Brain (organoid and tissue), 16 donors: ENCODE measurements at places on chromosomes 5 and 9. TPM values are rescaled to one million over a fixed set of nuclear protein-coding genes. Genes with fewer than 3 reads are reported as not detected.

The TMED7 gene
- 14.8 TPM for polyA plus RNA-seq

The GABRA1 gene
- 9.2 TPM for polyA plus RNA-seq

The NUTM2G gene
- not detected for polyA plus RNA-seq

The SAXO1 gene
- polyA plus RNA-seq: not detected

The PKD2L2 gene
- polyA plus RNA-seq: not detected

The PLPP6 gene
- 6.8 TPM for polyA plus RNA-seq

The NTRK2 gene
- polyA plus RNA-seq: 58.8 TPM

The PRLR gene
- 0.07 TPM for polyA plus RNA-seq

The ZFP2 gene
- polyA plus RNA-seq: 0.95 TPM

The FIBCD1 gene
- polyA plus RNA-seq: 0.78 TPM

The TAF1L gene
- polyA plus RNA-seq: not detected

The SIT1 gene
- 2.0 TPM for polyA plus RNA-seq

DNA sequence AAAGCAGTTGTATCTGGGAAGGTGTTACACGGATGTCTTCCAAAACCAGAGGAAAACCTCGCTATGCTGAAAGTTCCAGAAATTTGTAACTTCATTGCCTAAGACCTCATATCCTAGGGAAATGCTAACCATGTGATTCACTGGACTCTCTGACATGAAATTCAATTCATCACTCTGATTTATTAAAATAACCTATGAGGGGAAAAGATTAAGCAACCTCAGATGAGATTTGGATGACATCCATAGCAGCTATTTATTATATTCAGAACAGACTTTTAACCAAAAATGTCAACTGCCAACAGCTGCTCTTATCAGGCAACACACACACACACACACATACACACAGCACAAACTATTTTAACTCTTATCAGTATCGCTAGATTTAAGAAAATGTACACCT lies 1006.4 kb upstream of the CTNND2 start:
- DNase-seq: no peak

- DNase-seq: no peak
These were observed 785.5 kb upstream of the EDIL3 start for GRCh38 chr5:85170183-85170582.

- peak; percentile 81 for DNase-seq
These were observed at the start of gene ANKS6 for GRCh38 chr9:98796364-98797101. TSS of gene ANKS6 (minus strand) at chr9:98796555. CDS start at chr9:98796491, 64 bp downstream.

- no peak for DNase-seq
These were observed 3.2 kb upstream of the ALDH1B1 start for GRCh38 chr9:38389313-38389712.

DNA sequence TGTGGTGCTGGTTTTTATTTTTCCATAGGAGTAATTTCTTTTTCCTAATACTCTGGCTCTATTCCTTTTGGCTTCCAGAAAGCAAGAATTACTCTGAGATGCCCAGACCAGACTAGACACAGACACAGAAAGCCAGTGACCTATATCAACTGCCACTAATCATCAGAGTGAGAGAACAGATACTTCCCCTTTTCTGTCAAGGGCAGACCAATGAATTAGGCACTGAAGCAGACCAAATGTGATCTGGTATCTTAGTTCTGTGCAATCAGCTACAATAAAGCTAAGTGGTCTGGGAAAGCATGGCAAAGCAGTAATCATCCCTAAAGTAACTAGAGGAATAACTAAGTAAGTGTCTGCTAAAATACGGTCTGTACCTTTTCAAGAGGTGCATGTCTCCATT lies 239.1 kb downstream of the ELAVL2 start:
- DNase-seq: no peak

GRCh38 chr5:93359296-93359959 lies 221.6 kb downstream of the NR2F1-AS1 start:
- peak; percentile 17 for DNase-seq

- no peak for DNase-seq
These were observed 94.9 kb upstream of the NR4A3 start for GRCh38 chr9:99726758-99727157.

- DNase-seq: no peak
These were observed 8.9 kb downstream of the IPO11 start for GRCh38 chr5:62421414-62421813.

DNA sequence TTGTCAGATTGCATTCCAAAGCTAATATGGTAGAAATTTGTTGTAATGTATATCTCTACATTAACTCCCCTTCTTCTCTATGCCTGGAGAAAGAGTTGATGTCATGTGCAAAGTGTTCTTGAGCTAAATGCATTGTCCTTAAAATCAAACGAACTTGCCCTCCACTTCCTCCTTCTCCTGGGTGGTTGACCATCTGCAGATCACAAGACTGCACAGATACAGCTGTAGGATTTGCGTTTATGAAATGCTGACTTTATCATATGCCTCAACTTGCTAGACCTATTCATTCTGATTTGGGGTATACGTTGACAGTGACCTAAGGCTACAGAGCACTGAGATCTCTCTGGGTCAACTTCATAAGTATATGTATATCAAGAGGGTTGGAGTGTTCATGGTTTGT lies 8.3 kb downstream of the TRIM32 start:
- no peak for DNase-seq

- DNase-seq: no peak
These were observed 15.9 kb upstream of the RUFY1 start for GRCh38 chr5:179534431-179534830.

DNA sequence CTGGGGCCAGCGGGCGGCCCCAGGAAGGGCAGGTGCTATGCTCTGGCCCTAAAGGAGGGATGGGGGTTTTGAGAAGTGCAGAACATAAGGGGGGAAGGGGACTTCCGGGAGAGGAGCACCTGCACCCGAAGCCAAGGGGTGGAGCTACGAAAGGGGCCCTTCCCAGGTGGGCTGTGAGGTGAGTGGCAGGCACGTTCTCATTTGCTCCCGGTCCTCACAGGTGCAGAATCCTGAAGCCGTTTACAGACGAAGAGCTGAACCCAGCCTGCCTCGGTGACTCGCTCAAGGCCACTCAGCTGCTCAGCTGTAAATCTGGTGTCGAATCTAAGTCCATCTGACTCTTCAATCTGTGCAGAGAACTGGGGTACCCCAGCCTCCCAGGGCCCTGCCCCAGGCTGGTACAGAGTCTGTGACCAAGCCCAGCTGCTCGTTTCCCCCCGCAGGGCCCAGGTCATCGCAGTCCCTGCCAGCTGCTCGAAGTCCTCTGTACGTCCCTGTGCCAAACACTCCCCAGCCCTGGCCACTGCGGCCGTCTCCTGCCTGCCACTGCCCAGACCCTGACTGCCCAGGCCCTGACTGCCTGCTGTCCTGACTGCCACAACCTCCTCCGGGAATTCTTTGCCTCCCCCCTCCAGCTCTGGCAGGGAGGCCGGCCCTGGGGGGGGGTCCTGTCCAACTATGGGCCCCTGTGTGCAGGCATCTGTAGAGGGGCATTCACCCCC lies 53.8 kb upstream of the RXRA start:
- DNase-seq: no peak

DNA sequence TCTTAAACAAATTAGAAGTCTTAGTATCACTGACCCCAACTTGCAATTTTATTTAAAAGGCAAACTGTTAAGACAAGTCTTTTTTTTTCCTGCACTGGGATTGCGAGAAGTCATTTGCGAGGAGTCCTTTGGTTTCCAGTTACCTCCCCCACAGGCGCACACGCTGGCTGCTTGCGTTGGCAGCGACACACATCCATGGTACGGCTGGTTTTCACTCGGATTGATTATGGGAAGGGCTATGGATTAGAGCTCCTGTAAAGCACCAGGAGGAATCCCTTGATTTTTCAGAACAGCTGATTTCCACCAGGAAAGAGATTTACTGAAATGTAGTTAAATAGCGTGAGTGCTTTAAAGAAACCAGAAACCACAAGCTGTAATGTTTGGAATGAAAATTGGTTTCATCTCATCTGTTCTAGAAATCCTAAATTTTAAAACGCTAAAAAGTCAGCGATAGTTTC lies 737 bp downstream of the SLC1A3 start:
- DNase-seq: peak; percentile 77

DNA sequence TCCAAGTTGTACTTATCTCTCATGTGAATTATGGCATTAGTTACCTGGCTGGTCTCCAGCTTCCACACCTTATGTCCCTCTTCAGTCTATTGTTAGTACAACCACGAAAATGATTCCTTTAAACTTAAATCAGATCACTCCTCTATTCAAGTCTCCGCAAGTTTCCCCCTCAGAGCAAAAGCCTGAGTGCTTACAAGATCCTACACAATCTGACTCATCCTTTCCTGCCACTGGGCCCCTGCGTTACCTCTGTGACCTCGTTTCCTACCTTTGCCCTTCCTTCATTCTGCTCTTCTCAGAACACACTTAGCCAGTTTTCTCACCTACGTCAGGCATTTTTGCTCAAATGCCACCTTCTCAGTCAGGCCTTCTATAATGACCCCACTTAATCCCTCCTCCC lies 45.1 kb upstream of the GLIS3 start:
- DNase-seq: no peak

GRCh38 chr9:134533850-134534588 lies 107.6 kb upstream of the COL5A1 start:
- peak; percentile 67 for DNase-seq

DNA sequence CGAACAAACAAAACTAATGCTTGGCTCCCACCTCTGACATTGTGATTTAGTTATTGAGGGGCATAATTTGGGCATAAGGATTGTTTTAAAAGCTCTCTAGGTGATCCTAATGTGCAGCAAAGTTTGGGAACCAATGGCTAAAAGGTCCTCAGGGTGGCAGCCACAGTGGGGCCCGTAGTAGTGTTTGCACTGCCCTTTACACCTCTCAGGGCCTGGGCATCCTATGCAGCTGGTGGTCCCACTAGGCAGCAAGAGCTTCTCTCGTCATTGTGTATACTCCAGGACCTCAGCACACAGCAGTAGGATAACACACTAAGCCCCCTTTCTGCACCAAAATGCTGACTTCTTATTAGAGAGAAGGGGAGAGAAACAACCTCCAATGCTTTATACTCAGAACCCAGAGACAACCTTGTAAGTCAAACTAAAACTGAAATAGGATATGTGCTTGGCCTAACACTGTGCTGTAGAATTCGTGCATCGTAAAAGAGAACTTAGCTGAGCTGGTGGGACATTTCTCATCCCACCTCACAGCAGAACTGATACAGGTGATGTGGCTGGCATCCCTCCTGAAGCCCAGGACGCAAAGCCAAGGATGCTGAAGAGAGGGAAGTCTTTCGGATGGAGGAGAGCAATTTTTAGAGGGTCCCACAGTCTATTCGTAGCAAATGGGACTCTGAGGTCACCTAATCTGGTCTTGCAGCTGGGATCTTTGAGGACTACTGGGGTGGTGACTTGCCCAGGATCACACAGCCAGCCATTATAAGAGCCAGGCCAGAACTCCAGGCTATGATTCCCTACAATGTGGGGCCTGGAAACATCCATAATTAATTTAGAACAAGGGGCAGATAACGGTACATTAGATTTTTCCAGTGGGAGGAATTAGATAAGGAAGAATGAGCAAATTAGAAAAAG lies 1.2 kb downstream of the GLRX start:
- no peak for DNase-seq

DNA sequence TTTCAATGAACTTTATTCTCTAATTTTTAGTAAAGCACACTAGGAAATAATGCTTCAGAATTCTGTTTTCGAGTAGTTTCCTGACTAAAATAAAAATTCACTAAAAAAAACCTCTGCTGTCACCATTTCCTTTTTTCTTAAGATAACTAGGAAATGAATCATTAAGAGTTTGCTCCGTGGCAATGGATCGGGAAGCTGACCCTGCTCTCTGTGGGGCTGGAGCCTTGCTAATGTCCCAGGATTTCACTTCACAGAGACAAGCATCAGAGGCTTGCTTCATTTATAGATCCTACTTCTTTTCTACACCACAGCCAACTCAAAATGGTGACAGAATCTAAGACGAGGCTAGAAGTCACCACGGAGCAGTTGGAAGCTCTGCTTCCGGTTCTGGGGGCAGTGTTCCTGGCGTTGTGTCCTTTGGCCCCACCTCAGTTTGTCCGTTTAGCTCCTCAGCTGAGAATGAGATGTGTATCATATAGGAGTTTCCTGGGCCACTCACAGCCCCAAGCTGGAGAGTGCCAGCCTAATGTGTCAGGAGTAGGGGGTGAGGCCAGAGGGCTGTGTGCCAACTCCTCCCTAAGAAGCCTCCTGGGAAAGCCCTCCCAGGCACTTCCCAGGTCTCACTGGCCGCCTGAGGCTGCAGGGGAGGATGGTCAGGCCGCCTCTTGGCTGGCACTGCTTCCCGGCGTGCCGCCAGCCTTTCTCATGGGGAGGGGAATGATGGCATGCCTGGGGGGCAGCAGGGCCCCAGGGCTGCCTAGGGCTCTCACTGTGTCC lies 19.6 kb downstream of the TENT4A start:
- DNase-seq: peak; percentile 58

GRCh38 chr5:57174128-57174889 lies 450 bp downstream of the GPBP1 start:
- DNase-seq: peak; percentile 58

DNA sequence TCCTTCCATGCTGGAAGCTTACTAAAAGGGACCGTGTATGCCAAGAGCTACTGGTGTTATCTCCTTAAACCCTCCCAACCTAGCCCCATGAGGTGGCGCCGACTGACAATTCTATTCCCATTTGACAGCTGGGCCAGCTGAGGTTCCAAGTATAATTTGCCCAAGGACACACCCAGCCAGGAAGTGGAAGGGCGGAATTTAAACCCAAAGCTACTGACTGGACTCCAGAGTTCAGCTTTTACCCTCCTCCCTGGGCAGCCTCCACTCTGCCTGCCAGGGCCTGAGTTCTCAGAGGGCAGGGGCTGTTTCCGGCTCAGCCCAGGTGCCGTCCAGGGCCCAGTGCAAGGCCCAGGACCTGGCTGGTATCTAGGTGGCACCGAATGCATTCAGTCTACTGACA lies 71.8 kb downstream of the C9orf50 start:
- no peak for DNase-seq

DNA sequence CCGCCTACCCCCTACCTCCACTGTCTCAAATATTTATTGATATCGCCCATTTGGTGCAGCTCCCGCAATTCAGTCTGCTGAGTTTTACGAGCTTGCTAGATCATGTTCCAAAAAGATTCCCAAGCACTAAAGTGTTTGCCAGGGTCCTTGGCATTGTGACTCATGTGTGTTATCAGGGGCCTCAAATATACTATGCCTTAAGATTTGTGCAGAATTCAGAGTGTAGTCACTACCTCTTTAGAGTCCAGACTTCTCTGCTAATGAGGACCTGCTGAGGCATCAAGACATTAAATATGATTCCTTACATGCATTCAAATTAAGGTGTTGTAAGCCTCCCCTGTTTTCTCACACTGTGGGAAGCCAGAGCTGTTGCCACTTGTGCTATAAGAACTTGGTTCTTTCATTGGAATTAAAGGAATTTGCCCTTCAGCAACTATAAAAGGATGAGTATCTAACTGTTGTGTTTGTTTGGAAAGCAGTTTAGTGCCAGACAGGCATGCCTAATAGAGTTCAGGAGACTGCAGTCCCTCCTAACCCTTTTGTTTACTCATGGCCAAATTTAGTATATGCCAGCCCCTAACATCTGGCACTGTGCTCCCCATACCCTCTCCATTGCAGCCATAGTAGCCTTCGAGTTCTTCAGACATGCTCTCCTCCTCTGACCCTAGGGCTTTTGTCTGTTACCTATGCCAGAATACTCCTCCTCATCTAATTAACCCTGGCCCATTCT lies 316.4 kb downstream of the NR3C1 start:
- no peak for DNase-seq

GRCh38 chr9:133919253-133920115 lies 72.6 kb downstream of the VAV2 start:
- DNase-seq: no peak

GRCh38 chr5:132089363-132089762 lies 15.8 kb downstream of the CSF2 start:
- no peak for DNase-seq

- DNase-seq: no peak
These were observed 39.3 kb upstream of the CDC42SE2 start for GRCh38 chr5:131224387-131225201.

GRCh38 chr9:104905931-104906330 lies 22.0 kb downstream of the ABCA1 start:
- DNase-seq: no peak

GRCh38 chr5:64315778-64316177 lies 150.1 kb downstream of the RNF180 start:
- no peak for DNase-seq
